ENCODE measurements at places on chromosomes 2 and 18.

DNA sequence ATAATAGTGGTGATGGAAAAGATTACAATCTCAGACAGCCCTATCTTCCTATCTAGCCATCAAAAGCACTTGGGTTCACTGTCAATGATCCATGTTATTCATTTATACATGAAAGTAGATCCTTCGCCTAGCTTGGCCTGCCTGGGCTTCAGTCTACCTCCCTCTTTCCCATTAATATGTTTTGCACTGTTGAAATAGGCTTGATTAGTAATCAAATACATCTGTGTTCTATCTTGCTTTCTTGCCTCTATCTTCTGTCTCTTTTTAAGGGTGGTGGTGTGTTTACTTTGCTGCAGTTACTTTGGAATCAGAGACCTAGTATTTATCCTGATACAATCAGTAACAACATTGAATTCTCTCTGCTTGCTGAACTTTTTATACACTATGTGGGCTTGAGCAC lies 521.2 kb downstream of the TNS1 start:
- DNase-seq, result no peak

DNA sequence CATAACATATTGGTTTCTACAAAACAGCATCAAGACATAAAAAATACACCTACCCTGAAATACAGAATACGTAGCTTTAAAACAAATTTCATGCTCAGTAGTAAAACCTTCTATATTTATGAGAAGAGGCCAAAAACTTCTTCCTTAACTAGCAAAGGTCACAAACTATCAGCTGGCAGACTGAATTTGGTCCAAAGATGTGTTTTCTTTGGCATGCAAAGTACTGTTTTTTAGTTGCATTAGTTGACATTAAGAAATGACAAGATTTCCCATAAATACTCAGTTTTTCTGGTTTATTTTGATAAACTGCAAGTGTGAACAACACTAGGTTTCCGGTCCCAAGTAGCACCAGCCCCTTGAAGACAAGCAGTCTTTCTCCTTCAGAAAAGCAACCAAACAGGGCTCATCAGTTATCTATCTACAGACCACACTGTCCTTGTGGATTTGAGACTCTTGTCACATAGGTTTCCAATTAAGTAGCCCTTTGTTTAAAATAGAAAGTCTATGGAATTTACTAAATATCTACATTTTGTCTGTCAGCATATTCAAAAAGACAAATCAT lies 35.6 kb downstream of the SLC25A12 start:
- DNase-seq, result no peak

DNA sequence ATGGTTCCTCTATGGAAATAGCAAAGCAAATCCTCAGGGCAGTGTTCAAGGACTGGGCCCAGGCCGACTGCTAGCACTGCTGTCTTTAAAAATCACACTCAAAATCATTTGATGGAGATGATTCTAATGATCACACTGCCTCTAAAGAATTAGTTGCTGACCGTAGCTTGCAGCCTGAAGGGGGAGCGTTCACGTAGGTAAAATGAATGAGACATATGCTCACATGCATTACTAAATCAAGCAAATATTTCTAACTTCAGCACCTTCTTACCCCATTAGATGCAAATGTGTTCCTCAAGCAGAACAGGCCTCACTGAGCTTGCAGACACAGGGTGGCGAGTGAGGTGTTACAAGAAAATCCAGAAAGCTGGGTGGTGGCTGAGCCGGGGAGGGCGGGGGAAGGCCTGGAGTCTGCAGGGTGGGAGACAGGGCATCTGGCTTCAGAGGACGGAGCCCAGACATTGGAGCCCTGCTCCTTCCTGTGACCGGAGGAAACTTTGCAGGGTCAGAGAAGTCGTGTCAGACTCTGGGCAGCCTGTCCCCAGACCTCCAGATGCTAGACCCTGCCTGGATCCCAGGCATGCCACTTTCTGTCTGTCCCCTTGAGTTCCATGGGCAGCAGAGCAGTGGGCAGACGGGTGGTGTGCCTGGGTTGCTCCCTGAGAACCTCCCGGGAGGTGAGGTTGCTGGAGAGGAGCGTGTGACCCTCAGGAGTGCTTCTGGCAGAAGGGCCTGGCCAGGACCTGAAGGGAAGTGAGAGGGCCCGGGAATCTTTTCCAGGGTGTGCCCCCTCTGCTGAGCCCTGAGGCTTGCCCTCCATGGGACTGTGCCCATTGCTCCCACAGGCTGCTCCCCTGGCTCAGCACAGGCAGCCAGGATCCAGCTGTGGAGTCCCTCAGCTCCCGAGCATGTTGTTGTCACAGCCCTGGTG lies 7.1 kb upstream of the NPPC start:
- no peak for DNase-seq

DNA sequence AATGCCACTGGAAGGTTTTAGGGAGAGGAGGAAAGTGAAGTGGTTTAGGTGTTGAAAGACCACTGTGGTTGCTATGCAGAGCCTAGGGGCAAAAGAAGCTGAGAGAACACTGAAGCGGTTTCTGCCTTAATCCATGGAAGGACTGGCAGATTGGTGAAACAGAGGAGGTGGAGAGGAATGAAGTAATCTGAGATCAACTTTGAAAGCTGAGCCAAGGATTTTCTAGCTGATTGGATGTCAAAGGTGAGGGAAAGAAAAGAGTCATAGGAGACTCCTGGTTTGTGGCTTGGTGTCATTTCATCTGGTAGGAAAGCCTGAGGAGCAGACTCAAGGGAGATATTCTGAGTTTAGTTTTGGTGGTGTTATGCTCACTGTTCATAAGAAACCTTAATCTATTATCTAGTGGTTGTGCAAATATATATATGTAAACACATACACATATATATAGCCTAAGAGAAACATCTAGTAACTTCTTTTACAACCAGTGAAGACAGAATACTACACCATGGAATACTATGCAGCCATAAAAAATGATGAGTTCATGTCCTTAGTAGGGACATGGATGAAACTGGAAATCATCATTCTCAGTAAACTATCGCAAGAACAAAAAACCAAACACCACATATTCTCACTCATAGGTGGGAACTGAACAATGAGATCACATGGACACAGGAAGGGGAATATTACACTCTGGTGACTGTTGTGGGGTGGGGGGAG lies 134.1 kb upstream of the CREB1 start:
- DNase-seq, result no peak

GRCh38 chr2:40038646-40039045 lies 259.6 kb upstream of the THUMPD2 start:
- DNase-seq, result no peak

- DNase-seq, result no peak
These were observed 1661.9 kb upstream of the PIK3C3 start for GRCh38 chr18:40292985-40293710.

- no peak for DNase-seq
These were observed 152.9 kb upstream of the NCKAP5 start for GRCh38 chr2:133721118-133721517.

GRCh38 chr2:85682378-85682777 lies 11.8 kb upstream of the GNLY start:
- DNase-seq, result no peak

GRCh38 chr2:76149846-76150245 lies 439.1 kb upstream of the GCFC2 start:
- no peak for DNase-seq

- DNase-seq, result no peak
These were observed 29.0 kb upstream of the GIGYF2 start for GRCh38 chr2:232667989-232668583.

DNA sequence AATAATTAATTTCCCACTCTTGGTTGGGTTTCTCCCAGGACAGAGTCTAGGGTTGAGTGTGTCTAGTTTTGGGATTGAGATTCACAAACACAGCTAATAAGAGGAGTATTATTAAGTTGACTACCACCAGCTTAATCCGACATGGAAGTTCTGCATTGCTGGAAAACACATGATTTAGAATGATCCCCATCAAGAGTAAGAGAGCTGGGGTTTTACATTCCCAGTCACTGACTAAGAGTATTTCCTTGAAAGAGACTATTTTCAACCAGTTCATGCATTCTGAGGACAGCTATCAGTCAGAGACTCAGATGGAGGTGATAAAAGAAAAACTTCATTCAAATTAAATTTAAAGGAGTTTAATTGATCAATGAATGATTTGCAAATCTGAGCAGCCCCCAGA lies 334.6 kb upstream of the LRATD1 start:
- no peak for DNase-seq

DNA sequence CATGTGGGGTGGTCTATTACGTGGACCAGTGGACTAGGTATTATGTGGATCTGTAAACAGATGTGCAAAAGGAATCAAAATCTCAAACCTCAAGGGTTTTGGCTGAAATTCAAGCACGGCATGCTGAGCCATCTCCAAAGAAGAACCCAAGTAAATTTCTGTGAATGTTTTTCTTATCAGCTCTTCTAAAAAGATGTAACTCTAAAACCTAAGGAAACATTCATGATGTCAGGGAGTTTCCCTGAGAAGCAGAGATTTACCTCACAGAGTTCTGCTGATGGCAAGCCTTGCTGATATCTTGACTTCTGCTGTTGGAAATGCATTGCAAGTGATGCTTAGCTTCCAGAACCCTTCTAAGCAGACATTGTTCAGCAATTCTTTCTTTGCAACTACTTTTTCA lies 21.6 kb downstream of the DSG4 start:
- no peak for DNase-seq

DNA sequence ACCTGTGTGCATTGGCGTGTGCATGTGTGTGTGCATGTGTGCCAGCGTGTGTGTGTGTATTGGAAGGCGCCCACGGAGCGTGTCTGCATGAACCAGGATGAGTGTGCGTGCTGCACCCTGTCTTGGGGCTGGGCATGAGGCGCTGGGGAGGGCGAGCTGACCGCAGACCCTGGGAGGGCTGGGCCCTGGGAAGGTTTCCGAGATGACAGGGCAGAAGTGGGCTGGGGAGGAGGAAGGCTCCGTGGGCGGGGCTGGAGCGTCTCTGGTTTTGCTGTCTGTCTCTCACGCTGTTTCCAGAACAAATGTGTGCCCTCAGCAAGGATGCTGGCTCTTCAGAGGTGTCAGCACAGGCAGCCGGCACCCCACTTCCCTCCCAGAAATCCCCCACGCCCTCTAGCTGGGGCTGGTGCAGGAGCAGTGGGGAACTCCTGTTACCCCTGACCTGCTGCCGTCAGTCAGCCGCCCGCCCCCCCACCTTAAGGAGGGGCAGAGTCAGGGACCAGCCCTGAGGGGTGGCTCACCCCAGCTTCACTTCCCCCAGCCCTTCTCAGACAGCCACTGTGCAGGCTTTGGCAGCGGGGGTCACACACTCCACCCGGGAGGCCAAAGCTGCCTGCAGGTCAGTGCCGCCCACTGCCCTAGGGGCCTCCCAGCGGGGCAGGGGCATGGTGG lies at the start of gene GPR35:
Gene GPR35, plus strand, starts transcription at position 531 of the 672 bp plus-strand sequence. CDS start 4,473 bp downstream, outside the sequence.
- no peak for DNase-seq

DNA sequence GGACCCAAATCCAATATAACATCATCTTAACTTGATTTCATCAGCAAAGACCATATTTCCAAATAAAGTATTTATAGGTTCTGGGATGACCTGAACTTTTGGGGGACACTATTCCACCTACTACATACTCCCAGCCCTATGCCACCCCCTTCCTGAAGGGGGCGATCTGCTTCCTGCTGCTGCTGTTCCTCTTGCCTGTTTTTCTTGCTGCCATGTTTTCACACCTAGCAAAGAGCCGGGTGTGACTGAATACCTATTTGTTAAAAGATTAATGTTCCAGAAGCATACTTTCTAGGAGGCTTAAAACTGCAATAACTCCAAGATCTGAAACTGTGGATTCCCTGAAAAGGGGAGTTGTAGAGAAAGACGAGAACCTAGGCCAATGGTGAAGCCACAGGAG lies 89.7 kb downstream of the ICOS start:
- no peak for DNase-seq

GRCh38 chr2:106176446-106177099 lies 17.5 kb downstream of the UXS1 start:
- no peak for DNase-seq

DNA sequence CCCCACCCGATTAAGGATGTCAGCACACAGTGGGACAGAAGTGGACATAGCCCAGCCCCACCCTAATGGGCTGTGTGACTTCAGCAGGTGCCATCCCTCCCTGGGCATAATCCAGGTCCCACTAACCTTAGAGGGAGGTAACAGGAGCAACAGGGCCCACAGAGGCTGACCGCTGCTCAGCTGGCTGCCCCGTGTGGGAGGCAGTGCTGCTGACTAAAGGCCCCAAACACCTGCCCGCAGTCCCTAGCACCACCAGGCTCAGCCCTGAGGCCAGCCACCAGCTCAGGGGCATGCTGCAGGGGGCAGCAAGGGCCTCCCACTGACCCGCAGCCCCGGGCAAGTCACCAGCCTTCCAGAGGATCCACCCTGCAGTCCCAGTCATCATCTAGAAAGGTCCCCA lies 14.6 kb downstream of the BIN1 start:
- no peak for DNase-seq

DNA sequence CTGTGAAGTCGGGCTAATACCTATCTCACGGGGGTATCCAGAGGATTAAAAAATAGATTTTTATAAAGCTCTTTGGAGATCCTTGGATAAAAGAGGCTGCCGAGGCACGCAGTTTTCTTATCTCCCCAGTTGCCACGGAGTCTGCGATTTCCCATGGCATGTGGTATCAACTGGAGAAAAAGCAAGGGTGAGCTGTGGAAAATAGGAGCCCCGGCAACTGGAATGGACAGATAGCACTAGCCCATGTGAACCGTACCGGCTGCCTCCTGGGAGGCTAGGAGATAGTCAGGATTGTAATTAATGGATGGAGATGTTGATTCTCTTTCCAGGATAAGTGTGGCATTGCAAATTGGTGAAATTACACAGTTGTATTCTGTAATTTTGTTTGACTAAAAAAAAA lies 407.6 kb upstream of the KCNH7 start:
- no peak for DNase-seq

DNA sequence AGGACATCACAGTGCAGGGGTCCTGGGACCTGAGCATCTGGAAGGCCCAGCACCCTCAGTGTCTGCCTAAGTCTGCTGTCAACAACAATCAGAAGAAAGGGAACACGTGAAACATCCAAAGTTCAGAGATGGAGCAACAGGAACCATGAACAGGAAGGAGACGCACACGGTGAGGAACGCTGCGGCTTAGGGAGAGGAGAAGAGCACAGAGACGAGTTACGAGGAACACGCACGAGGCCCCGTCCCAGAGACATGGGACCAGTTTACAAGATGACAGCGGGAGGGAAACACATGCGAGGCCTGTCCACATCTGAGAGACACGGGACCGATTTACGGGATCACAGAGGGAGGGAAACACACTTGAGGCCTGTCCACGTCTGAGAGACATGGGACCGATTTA lies 2.9 kb upstream of the KCNG2 start:
- no peak for DNase-seq

GRCh38 chr18:3924455-3924854 lies 474.5 kb downstream of the TGIF1 start:
- DNase-seq, result no peak

DNA sequence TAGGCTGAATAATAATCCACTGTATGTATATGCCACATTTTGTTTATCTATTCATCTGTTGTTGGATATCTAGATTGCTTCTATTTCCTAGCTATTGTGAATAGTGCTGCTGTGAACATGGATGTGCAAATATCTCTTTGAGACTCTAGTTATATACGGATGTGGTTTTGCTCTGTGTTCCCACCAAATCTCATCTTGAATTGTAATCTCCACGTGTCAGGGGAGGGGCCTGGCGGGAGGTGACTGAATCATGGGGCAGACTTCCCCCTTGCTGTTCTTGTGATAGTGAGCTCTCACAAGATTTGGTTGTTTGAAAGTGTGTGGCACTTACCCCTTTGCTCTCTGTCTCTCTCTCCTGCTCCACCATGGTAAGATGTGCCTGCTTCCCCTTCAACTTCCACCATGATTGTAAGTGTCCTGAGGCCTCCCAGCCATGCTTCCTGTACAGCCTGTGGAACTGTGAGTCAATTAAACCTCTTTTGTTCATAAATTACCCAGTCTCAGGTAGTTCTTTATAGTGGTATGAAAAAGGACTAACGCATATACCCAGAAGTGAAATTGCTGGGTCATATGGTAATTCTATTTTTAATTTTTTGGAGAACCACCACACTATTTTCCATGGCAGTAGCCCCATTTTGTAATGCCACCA lies 86.1 kb upstream of the UPP2 start:
- no peak for DNase-seq

Data from HuH-7.5 (cell line).